ENCODE measurements at places on chromosomes 1 and 21. TPM values are rescaled to one million over a fixed set of nuclear protein-coding genes. Genes with fewer than 3 reads are reported as not detected.

GRCh38 chr21:41815652-41816582 lies 49.1 kb upstream of the RIPK4 start:
- DNase-seq: no peak

DNA sequence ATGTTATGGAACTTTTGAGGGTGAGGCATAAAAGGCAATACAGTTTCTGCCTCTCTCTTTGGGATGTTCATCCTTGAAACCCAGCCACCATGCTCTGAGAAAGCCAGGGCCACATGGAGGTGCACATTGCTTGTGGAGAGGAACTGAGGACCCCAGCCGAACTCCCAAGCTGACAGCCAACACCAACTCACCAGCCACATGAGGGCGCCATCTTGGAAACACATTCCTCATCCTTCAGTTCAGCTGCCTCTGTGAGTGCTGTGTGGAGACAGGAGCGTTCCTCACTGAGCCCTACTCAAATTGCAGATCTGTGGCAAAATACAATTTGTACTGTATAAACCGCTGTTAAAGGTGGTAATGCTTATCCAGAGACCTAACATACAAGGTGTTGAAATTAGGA lies 137.5 kb downstream of the GABPA start:
- no peak for DNase-seq

DNA sequence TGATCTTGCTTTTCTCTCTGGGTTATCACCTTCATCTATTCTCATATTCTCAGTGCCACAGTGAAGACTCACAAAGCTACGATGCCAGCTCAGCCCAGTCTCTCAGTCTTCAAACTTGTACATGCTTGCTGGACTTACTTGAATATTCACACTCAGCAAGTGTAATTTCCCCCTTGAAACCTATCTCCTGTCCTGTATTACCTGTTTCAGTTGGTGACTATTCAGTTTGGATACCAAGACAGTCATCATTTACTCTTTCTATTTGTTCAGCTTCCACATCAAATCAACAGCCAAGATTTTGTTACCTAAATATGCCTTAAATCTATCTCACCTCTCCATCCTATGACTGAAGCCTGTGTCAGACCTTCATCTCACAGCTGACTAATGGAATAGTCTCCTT lies 209.7 kb downstream of the LRRC7 start:
- DNase-seq: no peak

DNA sequence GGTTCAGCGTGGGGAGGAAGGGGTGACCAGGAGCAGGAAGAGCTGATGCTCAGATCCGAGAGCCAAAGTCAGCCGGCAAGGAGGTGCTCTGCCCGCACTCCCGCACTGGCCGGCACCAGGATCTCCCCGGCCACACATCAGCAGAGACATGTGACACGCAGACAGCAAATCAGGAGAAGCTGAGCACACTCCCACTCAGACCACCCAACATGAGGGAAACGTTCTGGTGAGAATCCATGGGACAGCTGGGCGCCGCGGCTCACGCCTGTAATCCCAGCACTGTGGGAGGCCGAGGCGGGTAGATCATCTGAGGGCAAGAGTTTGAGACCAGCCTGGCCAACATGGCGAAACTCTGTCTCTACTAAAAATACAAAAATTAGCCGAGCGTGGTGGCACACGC lies 18.6 kb upstream of the PTTG1IP start:
- DNase-seq: no peak

The CR1L gene
- not detected for total RNA-seq

- DNase-seq: no peak
These were observed 90.5 kb upstream of the JAK1 start for GRCh38 chr1:65056866-65057265.

- DNase-seq: no peak
These were observed 6.2 kb downstream of the WNT9A start for GRCh38 chr1:227941509-227942020.

- DNase-seq: no peak
These were observed 110.7 kb downstream of the ETS2 start for GRCh38 chr21:38916214-38916964.

DNA sequence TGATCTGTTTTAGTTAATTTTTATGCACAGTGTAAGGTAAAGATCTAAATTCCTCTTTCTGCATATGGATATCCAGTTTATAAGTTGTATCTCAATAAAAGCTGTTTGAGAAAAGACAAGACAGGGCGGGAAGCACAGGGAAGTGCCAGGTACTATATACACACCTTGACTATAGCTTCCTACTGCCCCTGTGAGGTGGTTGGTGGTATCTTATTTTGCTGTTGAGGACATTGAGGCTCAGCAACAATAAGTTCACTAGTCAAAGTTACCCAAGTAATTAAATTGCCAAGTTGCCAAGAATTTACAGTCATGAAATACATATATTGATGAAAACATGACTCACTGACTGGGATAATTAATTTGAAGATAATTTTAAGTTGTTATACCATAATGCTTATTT lies 109.1 kb downstream of the CD247 start:
- DNase-seq: no peak

DNA sequence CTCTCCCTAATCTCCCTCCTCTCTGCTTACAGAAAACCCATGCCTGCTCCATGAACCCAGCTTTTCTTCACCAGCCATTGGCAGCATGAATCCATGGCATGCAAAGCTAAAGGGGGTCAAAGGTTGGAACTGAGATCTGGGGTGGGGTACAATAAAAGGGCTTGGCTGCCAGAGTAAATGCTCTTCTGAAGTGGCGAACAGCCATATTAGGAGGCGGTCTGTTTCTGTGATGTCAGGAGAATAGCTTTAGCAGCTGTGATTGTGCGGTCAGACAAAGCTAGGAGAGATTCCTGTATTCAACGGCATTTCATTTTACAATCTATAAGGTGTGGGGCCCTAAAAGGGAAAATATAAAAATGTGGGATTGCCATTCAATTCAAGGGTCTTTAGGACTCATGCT lies 71.7 kb upstream of the TMPRSS2 start:
- no peak for DNase-seq

The CD52 gene
- 213 TPM for total RNA-seq

The ERICH3 gene
- not detected for total RNA-seq

- no peak for DNase-seq
These were observed 805 bp downstream of the ZNHIT6 start for GRCh38 chr1:85707267-85707989.

- no peak for DNase-seq
These were observed 111.9 kb downstream of the GLIS1 start for GRCh38 chr1:53627031-53627430.

- DNase-seq: no peak
These were observed 99.7 kb upstream of the CD34 start for GRCh38 chr1:208010487-208011071.

- no peak for DNase-seq
These were observed 25.8 kb downstream of the RIPPLY3 start for GRCh38 chr21:37032293-37032692.

DNA sequence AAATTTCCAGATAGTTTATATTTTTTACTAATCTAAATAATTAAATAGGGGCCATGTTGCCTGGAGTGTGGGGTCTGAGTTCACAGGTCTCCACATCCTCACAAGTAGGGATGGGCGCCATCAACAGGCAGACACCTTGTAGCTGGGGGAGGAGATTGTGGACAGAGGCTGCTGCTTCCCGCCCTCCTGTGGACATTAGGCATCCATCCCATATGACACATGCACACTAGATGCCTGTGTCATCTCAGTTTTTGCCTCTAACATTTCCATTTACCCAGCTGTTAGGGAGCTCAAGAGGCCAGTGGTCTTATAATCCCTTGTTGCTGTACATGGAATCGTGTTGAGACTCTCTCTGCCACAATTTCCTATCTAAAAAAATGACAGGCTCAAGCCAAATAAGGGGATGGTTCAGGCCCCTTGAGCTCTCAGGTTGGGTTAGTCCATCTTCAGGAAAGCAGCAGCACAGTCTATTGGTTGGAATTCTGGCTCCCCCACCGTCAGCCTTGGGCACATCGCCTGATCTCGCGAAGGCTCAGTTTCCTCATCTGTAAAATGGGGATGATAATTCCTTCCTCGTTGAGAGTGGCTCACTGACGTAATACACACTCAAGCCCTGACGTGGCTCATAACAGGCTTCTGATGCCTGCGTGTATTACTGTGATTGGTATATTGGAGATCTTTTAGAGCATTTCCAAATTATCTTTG lies 13.6 kb downstream of the LHX4 start:
- no peak for DNase-seq

- no peak for DNase-seq
These were observed 353.3 kb downstream of the SIPA1L2 start for GRCh38 chr1:232276651-232277050.

GRCh38 chr1:2459757-2460156 lies 16.3 kb upstream of the PLCH2 start:
- no peak for DNase-seq

DNA sequence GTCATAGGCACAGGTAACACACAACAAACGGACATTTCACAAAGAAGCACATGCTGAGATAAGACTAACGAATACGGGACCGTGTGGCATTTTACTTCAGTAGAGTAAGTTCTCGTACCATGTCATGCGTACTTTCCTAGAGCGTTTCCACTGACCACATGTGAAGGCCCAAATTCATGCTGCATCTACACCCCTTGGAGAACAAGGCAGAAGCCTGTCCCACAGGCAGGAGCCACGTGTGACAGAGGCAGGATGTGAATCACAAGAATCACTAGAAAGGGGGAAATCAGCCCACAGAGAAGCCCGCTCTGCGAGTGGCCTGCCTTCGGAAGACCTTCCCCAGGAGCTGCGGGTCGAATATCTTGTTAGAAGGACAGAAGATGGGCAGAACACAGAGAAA lies 41.8 kb downstream of the URB1 start:
- no peak for DNase-seq

The GBP4 gene
- total RNA-seq: 37.7 TPM

DNA sequence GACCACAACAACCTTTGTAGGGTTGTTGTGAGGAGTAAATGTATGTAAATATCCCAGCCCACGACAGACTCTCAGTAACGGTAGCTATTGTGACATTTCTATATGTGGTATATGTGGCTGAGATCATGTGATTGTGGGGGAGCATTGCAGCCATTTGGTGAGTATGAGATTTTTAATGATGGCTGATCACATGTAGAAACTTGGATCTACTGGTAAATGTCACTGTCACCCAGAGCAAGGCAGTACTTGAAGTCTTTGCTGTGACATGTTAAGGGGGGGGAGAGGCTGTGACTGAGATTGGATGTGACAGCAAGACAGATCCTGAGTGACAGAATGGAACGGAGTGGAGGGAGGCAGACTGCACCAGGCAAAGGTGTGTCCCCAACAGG lies 23.9 kb upstream of the MEF2D start:
- peak; percentile 44 for DNase-seq

DNA sequence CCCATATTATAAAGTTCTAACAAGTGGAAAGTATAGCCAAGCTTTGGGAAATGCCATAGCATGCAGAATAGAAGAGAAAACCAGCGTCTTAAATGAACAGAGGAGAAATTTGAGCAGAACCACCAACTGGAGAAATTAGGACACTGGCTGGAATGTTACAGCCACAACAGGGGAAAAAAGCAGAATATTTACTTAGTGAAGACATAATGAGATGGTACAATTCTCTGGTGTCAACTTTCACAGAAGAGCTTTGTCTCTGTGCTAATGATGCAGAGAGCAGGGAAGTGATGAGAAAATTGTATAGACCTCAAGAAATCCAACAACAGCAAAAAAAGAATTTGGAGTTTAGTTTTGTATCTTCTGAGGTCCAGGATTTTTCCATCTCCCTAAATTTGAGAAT lies 249.7 kb downstream of the KIF26B start:
- DNase-seq: no peak

DNA sequence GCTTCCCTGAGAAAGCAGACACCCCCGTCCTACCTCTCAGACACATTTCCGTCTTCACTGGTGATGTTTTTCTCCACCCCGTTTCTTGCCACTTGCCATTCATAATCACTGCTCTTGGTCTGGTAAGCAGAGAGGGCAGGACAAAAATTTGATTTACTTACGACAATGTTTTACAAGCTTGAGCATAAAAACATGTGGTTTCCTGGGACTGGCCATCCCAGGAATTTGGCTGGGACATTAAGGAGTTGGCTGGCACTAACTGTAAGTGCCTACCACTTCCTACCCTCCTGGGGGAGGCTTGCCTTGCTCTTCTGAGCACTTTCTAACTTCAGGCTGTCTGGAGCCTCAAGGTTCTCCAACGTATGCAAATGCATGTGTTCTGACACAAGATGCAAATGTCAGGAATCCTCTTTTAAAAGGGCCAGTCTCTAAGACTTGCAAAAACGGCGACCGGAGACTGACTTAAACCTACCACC lies 24.2 kb downstream of the ZBTB18 start:
- DNase-seq: no peak

The TPTE gene
- total RNA-seq: 0.26 TPM

- DNase-seq: no peak
These were observed 1.9 kb downstream of the CYP4B1 start for GRCh38 chr1:46800742-46801141.

The ACOT11 gene
- total RNA-seq: 1.5 TPM

GRCh38 chr1:1510912-1511532 lies 940 bp upstream of the ATAD3A start:
- DNase-seq: peak; percentile 25

GRCh38 chr1:25917996-25918395 lies 11.8 kb upstream of the STMN1 start:
- no peak for DNase-seq

DNA sequence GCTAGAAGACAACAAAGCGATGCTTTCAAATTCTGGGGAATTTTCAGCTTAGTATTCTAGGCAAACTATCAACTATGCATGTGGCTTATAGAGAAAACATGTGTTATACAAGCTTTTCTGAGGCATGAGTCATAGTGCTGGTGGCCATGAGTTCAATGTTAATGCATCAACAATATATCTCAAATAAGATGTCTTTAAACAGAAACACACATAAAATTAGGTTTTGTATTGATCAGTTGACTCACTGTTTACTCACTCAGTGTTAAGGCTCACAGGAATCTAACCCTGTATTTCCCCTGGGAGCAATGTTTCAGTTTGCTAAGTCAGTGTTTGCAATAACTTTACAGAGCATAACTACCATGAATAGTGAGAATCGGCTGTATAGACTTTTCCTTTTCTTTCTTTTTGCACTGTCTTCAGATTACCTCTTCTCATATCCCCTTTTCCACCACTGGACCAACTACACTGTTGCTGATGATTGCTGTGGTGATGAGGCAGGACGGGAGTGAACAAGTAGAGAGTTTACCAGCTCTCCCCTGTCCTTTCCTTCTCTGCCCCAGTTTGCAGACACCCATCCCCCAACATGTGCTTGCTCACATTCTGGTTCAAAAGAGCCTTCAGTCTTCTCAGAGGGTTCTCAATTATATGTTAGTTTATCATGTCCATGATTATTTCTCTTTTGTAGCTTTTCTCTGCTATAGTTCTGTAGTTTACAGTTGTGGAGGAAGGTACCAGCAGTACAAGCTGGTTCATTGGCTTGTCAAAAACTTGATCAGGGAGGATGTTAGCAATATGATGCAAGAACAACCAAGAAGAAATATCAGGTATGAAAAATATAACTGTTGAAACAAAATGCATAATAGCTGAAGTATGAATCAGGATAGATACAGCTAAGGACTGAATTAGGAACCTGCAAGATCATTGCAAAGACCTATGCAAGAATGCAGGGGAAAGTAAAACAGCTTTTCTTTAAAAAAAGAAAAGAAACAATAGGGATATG lies 23.9 kb downstream of the CD2 start:
- no peak for DNase-seq

The IQGAP3 gene
- 22.5 TPM for total RNA-seq

- no peak for DNase-seq
These were observed 62.3 kb upstream of the KCNA3 start for GRCh38 chr1:110736900-110737605.

GRCh38 chr1:31183126-31183525 lies 56.6 kb downstream of the NKAIN1 start:
- no peak for DNase-seq

The S100A8 gene
- total RNA-seq: not detected

The ALX3 gene
- not detected for total RNA-seq

The ZNF496 gene
- total RNA-seq: 32.9 TPM

- peak; percentile 32 for DNase-seq
These were observed at the start of gene AVPR1B for GRCh38 chr1:206117151-206117948. Gene AVPR1B, minus strand, starts transcription at chr1:206117388. Its CDS starts 498 bp downstream, at chr1:206116890.

Measured in activated T-cell treated with anti-CD3 and anti-CD28 coated beads, Interleukin-2, amount 50 U/mL, for 72 hours (primary cell).